HFFc6 (cell line): ENCODE measurements at places on chromosomes 16 and 17.

GRCh38 chr16:67445913-67446907, 15.3 kb downstream of the HSD11B2 start:
- DNase-seq: no peak

DNA sequence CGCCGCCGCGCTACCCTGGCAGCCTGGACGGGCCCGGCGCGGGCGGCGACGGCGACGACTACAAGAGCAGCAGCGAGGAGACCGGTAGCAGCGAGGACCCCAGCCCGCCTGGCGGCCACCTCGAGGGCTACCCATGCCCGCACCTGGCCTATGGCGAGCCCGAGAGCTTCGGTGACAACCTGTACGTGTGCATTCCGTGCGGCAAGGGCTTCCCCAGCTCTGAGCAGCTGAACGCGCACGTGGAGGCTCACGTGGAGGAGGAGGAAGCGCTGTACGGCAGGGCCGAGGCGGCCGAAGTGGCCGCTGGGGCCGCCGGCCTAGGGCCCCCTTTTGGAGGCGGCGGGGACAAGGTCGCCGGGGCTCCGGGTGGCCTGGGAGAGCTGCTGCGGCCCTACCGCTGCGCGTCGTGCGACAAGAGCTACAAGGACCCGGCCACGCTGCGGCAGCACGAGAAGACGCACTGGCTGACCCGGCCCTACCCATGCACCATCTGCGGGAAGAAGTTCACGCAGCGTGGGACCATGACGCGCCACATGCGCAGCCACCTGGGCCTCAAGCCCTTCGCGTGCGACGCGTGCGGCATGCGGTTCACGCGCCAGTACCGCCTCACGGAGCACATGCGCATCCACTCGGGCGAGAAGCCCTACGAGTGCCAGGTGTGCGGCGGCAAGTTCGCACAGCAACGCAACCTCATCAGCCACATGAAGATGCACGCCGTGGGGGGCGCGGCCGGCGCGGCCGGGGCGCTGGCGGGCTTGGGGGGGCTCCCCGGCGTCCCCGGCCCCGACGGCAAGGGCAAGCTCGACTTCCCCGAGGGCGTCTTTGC, 3.1 kb downstream of the HIC1 start:
- DNase-seq: no peak

DNA sequence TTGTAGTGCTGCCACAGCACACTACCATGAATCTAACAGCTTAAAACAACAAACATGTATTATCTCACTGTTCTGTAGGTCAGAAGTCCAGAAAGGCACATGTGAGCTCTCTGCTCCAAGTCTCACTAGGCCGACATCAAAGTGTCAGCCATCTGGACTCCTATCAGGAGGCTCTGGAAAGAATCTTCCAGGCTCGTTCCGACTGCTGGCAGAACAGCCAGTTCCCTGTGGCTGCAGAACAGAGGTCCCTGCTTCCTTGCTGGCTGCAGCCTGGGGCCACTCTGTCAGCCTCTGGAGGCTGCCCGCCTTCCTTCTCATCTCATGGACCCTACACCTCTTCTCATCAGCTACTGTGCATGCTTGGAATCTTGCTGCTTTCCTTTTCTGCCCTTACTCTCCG, 168.9 kb downstream of the CBLN1 start:
- no peak for DNase-seq

- DNase-seq: no peak
Observed at GRCh38 chr17:13755851-13756250, 154.1 kb upstream of the HS3ST3A1 start.

DNA sequence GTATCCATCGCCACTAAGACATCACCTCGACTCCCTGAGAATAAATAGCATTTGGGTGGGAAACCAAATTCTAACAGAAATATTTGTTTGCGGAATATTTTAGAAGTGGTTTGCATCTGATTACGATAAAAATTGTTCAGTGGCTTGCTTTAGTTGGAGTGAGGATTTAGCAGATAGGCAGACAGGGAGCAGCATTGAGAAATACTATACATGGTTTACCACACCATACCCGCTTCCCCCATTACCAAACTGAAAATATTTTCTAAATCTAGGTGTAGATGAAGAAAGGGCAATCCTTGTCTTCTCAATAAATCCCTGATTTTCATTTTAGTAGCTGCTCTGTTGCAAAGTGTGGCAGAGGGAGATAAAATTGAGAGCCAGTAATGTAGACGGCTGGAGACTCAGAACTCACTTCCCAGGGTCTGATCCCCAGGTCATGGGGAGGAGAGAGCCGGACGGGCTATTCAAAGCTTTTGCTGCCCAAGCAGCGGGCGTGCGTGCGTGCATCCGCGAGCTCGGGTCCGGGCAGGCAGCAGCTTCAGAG, 808 bp upstream of the BAHCC1 start:
- DNase-seq: peak; percentile 16

DNA sequence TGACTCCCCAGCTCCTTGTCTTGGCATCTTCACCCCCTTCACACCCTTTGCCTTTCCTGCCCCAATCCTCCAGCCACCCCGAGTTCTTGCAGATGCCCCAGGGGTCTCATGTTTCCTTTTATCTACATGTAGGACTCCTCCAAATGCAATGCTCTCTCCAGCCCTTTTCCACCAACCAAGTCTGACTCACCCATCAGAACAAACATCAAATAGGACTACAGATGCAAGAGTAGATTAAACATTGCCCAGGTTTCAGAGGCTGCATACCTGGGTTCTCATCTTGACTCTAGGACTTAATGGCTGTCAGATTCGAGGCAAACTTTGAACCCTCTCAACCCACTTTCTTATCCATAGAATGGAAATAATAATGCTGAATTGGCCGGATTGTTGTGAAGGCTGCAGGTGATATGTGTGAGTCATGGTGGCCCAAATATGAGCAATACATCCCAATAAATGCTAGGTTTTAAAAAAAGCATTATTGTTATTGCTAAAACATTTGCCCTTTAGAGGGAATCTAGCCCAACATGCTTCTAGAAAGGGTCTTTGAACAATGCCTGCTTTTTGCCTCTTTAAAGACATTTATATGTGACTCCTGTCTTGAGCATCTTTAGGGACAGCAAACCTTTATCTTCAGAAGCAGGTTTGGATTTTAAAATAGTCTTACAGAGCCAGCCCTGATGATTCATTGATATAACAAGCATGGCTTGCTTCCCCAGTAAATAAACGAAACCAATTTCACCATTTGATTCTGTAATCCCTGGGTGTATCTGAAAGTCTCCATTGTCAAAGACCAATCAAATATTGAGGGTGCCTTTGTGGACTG, 310.1 kb downstream of the FOXL1 start:
- no peak for DNase-seq

DNA sequence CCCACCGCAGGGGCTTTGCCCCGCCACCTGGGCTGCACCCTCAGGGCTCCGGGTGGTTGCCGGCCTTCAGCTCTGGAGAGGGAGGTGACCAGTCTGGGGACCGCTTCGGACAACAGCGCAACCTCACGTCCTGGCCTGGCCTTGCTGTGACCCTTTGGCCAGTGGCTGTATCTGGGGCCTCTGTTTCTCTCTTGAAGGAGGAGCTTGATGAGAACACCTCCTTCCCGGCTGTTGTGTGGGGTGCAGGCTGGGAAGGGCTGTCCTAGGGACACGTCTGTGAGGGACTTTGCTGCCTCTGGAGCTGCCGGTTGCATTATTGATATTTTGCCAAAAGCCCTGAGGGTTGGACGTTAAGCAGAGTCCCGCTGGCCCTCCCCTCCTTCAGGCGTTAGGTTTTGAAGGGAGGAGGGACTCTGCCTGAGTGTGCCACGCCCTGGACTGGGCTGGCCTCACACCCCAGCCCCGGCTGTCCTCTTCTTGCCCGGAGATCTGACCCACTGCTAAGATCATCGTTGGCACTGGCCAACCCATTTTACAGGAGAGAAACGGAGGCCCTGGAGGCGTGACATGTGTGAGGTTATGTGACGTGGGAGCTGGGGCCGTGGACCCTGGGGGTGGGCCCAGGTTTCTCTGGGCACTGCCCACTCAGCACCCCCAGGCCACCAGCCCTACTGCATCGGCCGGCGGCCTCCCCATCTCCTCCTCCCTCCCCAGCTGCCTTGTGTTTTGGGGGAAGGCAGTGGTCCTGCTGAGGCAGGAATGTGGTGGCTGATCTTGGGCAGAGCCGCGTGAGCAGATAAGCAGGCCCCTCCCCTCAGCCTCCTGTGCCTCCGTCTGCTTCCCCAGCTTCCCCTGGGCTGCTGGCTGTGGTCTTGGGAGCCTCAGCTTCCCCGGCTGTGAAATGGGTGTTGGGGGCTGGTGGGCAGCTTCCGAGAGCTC, 8.5 kb downstream of the ZFPM1 start:
- no peak for DNase-seq

- no peak for DNase-seq
Observed at GRCh38 chr17:79815836-79816461, 19.1 kb upstream of the CBX8 start.

DNA sequence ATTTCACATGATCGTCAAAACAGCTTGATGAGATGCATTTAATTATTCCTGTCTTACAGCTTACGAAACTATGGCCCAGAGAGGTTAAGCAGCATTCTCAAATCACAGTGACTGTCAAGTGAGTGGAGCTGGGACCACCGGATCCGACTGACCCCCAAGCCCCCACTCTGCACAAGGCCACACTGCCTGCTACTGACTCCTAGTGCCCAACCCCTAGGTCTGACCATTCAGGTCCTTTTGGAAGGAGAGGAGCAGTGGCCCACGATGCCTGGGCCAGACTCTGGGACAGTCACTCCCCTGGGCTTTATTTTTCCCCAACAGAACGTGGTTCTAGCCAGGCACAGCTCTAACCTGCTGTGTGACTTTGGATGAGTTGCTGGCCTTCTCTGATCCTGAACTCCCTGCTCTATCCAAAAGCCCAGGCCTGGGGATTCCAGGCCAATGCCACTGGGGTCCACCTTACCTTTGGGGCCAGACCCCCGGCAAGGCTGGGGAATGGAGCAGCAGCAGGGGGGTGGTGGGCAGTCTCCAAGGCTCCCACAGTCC, 9.9 kb downstream of the TSPOAP1 start:
- no peak for DNase-seq

- DNase-seq: no peak
Observed at GRCh38 chr16:89022051-89022836, 45.2 kb upstream of the CBFA2T3 start.

DNA sequence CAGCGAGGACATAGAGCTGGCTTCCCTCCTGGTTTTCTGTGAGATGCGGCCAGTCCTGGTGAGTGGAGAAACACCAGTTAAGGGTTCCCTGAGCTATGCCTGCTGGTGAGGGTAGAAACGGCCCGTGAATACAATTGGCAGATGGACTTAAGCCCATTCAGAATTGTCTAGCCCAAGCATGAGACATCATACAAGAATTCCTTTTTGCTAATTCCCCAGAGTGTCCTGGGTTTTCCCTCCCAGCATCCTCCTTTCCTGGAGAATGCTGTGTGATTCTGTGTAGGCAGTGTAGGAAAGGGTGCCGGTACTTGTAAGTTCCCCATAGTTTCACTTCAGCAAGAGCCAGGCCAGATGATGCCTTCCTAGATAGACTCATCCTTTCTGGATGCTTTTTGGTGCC, 65.1 kb downstream of the SDR42E1 start:
- peak; percentile 12 for DNase-seq

GRCh38 chr16:66933776-66934137, 445 bp downstream of the CIAO2B start:
- DNase-seq: no peak

DNA sequence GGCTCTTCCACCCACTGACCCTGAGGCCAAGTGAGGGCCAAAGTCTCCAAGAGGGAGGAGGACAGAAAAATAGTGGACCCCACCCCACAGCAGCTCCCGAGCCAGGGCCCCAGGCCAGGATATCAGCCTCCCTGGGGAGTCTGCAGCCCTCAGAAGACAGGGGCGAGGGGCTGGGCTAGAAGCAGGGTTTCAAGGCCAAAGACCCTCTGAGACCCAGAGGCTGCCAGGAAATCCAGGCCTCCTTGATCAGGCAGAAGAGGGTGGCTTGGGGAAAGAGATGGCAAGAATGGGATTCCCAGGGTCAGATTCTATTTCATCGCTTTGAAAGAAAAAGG, 156.1 kb downstream of the ZNF423 start:
- no peak for DNase-seq

DNA sequence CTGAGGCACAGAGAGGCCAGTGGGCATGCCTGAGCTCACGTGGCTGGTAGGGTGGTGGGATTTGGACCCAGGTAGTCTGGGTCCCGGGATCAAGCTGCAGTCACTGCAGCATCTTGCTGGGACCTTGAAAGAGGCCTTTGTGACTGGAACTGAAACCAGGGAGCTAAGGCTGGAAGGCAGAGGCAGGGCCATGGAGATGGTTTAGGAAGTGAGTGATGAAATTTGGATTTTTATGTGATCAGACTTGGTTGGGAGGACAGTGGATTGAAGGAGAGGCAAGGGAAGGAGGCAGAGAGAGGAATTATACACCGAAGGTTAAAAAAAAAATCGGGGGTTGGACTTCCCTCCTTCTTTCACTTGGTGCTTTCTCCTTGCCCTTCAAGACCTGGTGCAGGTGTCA, 255.4 kb upstream of the CACNG5 start:
- DNase-seq: no peak

GRCh38 chr17:74663561-74663960, 40.0 kb upstream of the CD300E start:
- no peak for DNase-seq

GRCh38 chr16:8733849-8734540, 59.6 kb downstream of the ABAT start:
- no peak for DNase-seq

DNA sequence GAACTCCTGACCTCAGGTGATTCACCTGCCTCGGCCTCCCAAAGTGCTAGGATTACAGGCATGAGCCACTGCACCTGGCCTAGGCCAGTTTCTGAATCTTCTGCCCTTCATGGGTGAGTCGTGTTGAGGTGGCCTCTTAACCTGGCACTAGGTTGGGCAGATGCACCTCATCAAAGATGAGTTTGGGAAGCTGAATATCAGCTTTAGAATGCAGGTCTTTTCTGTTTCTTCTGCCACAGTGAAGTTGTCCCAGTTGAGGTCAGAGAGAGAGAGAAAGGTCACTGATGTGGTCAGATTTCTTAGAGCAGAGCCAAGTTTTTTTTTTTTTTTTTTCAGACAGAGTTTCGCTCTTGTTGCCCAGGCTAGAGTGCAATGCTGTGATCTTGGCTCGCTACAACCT, 111.3 kb upstream of the WSCD1 start:
- DNase-seq: no peak

GRCh38 chr17:4249452-4250029, 14.2 kb downstream of the ANKFY1 start:
- no peak for DNase-seq

DNA sequence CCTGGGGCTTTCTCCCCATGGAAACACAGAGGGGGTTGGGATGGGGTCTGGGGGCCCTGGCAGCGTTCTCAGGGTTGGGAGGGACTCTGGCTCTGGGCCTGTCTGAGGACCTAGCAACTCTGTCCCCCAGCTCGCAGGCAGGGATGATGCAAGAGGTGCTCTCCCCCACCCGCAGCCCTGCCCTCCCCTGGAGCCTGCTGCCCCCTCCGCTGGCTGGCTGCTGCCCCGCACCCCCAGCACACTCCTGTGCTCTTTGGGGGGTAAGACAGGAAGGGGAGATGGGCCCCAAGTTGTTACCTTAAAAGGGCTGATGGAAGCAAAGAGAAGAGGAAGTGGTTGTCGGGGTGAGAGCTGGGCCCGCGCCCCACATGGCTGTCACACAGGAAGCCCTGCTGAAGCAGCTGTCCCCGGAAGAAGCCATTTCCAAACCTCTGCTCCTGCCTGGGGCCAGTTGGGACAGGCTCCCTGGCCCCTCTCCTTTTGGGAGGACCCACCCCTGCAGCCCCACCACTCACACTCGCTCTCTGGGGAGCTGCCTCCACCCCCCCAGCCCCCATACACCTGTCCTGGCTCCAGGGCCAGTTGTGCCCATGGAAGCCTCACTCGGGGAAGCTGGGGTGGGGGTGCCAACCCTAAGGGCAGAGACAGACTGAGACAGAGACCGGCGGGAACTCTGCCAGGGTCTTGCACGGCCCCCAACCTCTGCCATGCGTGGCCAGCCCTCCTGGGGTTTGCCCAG, 2.5 kb downstream of the CORO1A start:
- DNase-seq: no peak

- DNase-seq: no peak
Observed at GRCh38 chr16:6027733-6028132, 930.1 kb upstream of the EEF2KMT start.
